ENCODE measurements at places on chromosomes 5 and 9.

- no peak for DNase-seq
Observed at GRCh38 chr5:24080046-24080445, 564.7 kb downstream of the CDH10 start.

- no peak for DNase-seq
Observed at GRCh38 chr9:134768332-134768708, 112.3 kb upstream of the FCN2 start.

DNA sequence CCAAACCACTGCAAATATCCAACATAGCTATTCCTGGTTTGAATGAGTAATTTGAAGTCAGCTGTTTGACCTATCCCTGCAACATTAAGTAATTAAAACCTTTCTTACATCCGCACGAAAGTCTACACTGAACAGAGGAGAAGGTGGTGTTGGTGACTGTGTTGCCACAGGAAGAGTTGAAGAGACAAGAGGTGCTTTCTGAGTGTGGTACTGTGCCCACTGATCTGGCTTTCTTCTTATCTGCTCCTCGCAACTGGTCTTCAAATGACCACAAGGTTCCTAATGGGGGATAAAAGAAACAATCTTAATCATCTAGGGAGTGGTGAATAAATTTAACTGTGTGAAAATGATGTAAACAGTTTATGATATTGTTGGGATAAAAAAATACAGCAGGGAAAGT is 29.4 kb upstream of the PDCL start:
- no peak for DNase-seq

DNA sequence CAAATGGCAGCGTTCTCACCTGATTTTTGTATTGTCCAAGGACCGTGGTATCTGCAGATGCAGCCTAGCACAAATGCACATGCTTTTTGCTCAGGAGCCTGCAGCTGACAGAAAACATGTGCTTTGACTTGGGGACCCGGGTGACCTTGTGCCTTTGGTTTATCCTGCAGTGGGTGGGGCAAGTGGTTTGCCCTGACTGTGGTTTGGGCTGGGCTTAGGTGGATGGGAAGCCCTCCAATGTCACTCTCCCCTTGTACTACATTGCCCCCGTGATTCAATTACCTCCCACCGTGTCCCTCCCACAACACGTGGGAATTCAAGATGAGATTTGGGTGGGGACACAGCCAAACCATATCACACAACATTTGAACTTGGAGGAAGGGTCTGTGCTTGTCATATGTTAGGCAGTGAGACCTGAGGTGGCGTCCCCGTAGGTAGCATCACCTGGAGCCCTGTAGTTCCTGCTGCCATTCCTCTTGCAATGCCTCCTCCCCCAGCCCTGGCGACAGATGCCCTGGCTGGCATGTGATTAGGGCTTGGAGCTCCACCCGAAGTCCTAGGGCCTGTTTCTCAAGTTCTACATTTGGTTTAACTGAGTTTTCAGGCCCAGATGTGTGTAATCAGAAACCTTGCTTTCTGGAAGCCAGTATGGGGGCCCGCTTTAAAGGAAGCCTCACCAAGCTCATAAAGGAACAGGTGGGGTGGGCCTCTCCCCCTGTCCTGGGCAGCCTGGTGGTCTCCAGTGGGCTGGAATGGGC is 2.1 kb downstream of the ANKRD33B start:
- no peak for DNase-seq

Data from MV-4-11 (cell line).